ENCODE measurements at places on chromosomes 5 and 9. TPM values are rescaled to one million over a fixed set of nuclear protein-coding genes. Genes with fewer than 3 reads are reported as not detected.

SHB gene
- total RNA-seq: 58.5 TPM

CARTPT gene
- total RNA-seq: not detected

DAB2 gene
- total RNA-seq: 15.6 TPM

PCDHB6 gene
- 1.1 TPM for total RNA-seq

TSSK1B gene
- total RNA-seq: not detected

TEX48 gene
- total RNA-seq: not detected

GARIN3 gene
- not detected for total RNA-seq

NUDT12 gene
- 2.5 TPM for total RNA-seq

SMIM32 gene
- not detected for total RNA-seq

FAM221B gene
- total RNA-seq: not detected
